ENCODE measurements at places on chromosomes 1 and 21.

- DNase-seq: peak; percentile 83
These were observed 26.7 kb upstream of the RBM15 start for GRCh38 chr1:110312188-110313121.

DNA sequence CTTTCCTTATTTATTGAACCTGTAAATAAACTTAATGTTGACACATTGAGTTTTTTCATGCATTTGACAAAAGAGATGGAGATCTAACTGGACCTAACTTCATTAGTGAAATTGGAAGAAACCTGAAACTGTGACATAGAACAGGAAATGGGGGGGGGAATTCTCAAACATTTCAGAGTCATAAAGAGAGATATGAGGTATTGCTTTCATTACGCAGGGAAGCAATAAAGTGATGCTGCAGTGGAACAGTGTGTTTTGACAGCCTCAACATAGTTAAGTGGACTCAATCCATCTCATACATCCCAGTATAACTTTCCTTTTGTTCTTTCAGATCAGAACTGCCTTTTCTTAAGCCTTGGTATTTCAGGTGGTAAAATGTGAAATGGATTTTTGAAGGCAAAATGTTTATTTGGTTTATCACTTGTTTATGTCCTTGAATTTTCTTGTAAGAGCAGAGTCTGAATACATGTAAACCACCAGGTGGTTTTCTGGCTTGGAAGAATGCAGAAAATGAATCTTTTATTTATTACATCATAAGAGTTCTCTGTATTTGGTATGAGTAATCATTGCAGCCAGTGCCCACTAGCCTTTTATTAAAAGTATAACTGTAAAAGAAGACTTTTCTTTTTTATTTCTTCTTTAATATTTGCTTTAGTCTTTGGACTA lies 132.5 kb downstream of the ZNF326 start:
- no peak for DNase-seq

- no peak for DNase-seq
These were observed 28.6 kb downstream of the DSTYK start for GRCh38 chr1:205182930-205183329.

DNA sequence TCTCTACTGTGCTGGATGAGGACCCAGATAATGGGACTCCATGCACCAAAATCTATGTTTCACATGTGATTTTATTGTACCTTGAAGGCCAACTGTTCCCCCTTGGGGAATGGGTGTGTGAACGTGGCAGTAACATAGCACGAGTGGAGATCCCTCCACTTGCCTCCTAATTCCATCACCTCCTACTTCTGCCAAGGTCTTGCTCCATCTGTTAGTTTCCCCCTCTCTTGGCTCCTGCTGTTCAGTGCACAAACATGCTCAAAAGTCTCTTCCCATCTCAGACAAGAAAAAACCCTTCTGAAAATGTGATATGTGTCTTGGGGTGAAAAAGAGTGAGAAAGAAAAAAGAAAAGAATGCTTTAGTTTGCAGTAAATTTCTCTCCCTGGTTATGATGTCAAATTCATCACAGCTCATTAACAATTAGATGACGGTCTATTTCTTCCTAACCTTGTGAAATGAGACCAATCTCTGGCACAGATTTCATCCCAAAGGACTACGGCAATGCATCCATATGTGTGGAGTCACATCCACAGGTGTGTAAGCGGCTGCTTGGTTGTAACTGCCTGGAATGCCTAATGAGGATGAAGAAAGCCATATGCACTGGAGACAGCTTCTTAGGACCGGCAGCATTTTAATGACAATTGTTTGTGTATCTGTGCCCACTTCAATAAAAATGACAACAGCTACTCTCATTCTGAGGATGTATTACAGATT lies 79.3 kb upstream of the DIRAS3 start:
- no peak for DNase-seq

DNA sequence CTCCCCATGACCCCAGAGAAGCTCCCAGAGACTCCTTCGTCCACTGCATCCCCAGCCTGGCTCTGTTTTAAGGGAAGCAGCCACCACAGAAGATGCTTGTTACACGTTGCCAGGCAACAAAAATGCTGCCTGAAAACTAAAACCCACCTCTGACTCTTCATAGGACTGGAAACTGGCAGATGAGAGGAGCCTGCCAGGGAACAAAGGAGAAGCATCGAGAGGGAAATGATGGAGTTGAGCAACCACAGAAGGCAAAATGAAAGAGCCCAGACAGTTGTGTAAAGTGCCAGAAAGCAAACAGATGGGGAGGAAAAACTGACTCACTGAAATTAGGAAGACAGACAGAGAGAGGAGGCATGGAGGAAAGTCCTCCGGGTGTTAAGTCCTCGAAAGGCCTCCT lies 118.4 kb downstream of the KCNN3 start:
- peak; percentile 48 for DNase-seq

DNA sequence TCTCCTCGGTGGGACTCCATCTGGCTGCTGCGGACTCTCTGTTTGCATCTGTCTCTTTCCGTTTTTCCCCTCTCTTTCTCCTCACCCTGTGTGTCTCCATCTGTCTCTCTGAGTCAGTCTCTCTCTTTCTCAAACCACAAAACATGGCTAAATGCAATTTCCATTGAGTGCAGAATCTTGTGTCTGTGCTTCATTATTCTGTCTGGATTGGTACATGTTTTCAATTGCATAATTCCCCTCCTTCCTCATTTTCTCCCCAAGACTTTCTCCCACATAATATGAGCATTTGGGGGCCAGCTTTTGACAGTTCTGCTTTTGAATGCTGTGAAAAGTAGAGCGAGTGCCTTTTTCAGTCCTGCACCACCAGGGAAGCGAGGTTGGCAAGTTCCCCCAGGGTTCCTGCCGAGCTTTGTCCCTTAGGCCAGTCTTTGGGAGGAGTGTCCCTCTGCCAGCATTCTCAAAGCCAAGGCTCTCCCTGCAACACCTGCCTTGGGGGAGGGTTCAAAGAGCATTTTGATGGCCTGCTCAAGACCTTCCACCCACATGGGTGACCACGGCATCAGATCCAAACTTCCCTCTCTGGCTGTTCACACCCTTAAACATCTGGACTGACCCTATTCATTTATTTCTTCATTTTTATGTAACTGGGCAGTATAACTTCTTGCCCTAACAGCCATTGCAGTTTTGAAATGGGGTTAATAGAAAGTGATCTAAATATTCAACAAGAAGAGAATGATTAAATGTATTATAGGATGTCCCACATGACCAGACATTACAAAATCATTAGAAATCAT lies 32.8 kb upstream of the SCMH1 start:
- no peak for DNase-seq

DNA sequence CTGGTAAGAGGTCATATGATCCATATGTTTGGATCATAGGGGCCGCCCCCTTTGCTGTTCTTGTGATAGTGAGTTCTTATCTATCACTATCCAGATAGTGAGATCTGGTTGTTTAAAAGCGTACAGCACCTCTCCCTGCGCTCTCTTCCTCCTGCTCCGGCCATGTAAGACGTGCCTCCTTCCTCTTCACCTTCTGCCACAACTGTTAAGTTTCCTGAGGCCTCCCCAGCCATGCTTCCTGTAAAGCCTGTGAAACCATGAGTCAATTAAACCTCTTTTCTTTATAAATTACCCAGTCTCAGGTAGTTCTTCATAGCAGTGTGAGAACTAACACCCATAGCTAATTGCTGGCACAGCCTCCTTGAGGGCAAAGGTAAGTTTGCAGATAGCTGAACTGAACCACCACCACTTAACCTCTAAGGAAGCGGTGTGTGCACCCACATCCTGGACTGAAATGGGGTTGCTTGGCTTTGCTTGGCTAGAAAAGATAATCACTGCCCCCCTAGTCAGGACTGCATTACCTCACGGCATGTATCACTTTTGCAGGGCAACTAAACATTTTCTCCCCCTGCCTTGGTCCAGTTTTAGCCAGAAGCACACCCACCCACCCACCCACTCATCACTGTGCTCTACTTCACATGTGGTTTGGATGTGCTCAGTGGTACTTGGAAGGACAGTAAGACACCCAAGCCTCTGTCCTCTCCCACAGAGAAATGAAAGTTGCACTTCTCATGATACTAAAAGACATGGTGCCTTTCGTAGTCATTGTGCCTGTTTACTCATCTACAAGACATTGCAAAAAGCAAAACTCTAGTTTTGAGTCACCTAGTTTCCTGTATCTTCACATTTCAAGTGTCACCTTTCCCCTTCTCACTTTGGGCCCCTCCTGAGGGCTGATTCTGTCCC lies 23.1 kb upstream of the PTAFR start:
- peak; percentile 70 for DNase-seq

DNA sequence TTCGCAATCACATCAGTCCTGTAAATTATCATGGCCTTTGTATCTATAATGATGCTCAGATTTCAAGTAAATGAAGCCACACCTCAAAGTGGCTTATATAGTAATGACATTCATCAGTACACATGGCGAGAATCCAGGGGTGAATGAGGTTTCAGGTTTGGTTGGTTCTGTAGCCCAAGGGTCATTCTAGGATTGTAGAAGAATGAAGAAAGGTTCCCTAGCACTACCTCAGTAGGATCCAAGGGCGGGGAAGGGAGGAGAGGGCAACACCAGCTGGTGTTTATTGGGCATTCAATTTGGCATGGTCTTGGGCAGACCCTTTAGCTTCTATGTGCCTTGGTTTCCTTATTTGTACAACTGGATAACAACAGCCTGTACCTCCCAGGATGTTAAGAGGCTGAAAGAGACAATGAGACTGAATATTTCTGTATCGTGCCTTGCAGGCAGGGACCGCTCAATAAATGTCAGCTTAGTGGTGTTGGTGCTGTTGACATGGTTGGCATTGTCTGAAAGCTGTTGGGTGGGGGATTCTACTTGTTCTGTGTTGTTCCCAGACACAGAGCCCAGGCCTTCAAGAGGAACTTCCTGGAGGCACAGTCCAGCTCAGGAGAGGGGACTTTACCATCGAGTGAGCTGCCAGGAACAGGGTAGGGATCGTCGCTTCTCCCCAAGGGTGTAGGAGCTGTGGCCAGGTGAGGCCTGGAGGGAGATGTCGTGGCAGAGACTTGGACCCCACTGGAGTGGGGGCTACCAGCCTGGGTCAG lies 388.2 kb downstream of the PTPRU start:
- no peak for DNase-seq

- DNase-seq: no peak
These were observed 213.8 kb downstream of the DUSP10 start for GRCh38 chr1:221527886-221528624.

- DNase-seq: no peak
These were observed 25.9 kb upstream of the TARDBP start for GRCh38 chr1:10986525-10986890.

DNA sequence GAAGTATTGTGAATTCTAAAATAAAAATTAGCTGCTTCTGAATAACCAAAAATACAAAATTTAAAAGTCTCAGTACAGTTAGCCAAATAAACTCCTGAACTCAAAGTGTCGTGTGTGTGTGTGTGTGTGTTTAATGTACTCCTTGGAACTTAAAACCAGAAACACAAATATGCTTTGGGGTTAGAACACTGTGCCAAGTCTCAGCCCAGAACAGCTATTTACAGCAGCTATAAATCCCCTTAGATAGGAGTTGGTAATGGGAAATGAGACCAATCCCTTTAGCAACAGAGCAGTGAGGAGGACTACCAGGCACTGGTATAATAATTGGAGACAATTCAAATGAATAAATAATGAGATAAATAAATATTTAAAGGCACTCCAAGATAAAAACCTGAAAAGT lies 83.1 kb downstream of the PATJ start:
- DNase-seq: no peak

DNA sequence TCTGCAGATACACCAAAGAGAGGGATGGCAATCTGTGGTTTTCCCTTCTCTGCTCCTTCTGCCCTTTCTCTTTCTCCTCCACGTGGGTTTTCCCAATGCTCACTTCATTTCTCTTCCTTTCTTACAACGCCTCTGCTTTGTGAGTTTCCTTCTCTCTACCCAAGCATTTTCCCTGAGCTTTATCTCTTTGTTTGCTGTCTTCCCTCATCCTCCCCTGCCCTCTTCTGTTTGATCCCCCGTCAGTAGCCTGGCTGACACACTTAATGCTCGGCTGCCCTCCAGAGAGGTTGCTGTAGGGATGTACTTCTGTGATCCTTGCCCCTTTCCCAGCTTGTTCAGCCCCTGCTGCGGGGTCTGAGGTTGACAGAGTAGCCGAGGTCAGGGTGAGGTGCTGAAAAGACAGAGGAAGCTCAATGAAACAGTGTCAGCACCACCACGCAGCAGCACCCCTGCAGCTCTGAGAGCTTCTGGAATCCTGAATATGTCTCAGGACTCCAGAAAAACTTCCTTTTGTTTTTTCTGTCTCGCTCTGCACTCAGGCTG lies 6.0 kb downstream of the EDARADD start:
- no peak for DNase-seq

- no peak for DNase-seq
These were observed 9.4 kb downstream of the GLUL start for GRCh38 chr1:182381962-182382819.

DNA sequence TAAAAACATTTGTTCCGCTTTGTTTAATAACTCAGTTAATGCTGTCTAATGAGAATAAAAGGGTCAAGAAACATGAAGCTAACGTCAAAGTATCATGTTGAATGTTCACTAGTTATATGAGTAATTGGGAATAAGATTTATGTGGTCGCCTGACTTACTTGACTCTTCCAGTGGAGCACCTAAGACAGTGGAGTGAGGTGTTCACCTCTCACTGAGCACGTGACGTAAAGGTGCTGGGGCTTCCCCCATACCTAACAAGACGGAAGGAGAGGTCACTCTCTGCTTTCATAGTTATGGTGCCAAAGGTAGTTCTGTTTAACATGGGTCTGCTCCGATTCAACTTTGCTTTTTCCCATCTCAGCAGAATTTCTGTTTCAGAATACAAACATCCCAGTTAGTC lies 686 bp downstream of the KMO start:
- DNase-seq: peak; percentile 16

- DNase-seq: no peak
These were observed 29.6 kb upstream of the CPLANE2 start for GRCh38 chr1:16266411-16267118.

DNA sequence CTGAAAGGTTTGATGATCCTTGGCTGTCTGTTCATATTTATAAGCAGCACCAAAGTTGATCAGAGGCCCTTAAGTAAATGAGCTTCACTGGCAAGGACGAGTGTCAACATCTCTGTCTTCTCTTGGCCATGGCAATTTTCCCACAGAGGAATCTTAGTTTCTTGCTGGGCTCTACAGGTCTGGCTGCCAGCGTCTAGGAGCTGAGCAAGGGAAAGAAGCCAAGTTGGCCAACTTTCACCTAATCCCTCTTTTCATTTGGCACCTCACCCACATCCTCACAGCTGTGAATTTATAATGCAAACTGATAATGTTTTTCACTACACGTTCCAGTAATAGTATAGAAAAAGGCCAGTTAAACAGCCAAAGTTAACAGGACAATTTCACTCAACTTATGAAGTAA lies 99.0 kb upstream of the LBR start:
- DNase-seq: no peak

- no peak for DNase-seq
These were observed 59.2 kb downstream of the NPHP4 start for GRCh38 chr1:5933050-5933449.

DNA sequence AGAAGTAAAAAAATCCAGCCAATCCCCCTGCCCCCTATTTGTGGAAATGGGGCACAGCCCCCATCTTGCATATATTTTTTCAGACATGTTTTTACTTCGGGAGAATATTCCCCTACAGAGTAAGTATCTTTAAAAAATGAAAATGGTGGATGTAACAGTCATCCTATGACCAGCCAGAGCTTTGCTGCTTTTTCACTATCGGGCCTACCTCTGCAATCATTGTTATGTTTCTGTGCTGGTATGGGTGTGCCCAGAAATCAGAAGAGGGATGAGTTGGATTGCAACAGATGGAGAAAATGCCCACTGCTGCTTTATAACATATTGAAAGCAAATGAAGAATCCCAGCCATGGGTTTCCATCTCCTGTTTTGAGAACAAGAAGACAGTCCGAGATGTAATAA lies 2.9 kb downstream of the CD247 start:
- no peak for DNase-seq

GRCh38 chr1:215146240-215146975 lies 63.9 kb downstream of the KCNK2 start:
- no peak for DNase-seq
